Activated CD4-positive, alpha-beta T cell treated with anti-CD3 and anti-CD28 coated beads, Interleukin-2, amount 50 U/mL, for 1 hour (primary cell): ENCODE measurements at places on chromosomes 3 and 15.

DNA sequence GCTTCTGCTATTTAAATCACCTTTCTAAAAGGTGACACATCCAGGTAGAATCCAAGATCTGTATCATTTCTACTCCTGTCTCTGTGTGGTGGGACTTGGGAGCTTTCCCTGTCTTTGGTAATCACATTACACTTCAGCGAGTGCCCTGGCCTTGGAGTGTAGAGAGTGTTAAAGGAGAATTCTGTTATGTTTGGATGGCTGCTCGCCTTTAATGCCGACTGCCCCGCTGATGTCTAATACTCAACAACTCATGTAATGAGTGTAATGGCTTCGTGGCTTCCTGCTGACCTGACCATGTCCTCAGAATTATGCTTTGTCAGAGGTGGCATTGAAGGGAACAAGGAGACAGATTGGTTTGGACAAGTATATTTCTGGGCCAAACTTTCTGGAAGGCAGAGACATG lies 66.3 kb upstream of the LRTM1 start:
- no peak for DNase-seq

DNA sequence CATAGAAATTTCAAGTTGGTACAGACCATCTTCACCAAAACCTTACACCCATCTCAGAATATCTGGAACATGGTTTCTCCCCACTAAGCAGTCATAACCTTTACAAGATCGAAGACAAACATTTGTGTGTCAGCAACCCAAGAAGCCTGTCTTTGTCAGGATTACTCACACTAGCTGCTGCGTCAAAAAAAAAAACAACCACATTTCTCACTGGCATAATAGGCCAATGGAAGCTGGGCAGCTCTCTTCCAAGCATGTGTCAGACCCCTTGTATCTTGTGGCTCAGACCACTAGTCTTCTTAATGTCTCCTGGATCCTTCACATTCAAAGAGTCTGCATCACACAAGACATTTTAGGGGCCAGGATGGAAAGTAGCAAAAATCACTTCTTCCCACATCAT lies 266.9 kb upstream of the IGF1R start:
- no peak for DNase-seq

DNA sequence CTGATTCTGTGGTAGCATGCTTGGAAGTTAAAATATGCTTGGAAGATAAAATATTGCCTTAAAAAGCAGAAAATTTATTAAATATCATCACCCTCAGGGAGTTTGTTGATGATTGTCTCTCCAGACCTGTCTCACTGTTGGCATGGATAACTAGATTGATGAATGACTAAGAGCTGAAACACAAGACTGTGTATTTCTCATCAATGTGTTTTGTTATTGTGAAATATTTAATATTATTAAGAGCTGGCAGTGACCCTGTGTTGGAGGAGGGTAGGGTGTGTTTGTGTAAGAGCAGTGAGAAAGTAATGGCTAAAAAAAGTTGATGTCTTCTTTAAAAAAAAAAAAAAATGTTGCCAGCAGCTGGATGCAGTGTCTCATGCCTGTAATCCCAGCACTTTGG lies 82.2 kb downstream of the ITPR1 start:
- DNase-seq = no peak

- DNase-seq = no peak
Observed at GRCh38 chr3:129591932-129592331, 14.5 kb downstream of the PLXND1 start.

DNA sequence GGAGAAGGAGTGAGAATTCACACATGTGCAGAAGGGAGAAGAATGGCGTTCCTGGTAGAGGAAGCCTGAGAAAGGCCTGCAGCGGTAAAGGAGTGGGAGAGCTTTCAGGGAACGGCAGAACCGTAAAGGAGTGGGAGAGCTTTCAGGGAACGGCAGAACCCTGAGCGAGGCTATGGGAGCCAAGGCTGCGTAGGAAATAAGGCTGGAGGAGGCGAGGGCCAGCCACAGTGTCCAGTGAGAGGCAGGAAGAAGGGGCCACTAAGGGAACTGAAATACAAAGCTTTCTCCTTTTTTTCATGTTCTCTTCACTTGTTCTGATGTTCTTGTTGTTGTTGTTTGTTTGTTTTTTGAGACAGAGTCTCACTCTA lies 41.6 kb downstream of the GOLGA6L10 start:
- no peak for DNase-seq

DNA sequence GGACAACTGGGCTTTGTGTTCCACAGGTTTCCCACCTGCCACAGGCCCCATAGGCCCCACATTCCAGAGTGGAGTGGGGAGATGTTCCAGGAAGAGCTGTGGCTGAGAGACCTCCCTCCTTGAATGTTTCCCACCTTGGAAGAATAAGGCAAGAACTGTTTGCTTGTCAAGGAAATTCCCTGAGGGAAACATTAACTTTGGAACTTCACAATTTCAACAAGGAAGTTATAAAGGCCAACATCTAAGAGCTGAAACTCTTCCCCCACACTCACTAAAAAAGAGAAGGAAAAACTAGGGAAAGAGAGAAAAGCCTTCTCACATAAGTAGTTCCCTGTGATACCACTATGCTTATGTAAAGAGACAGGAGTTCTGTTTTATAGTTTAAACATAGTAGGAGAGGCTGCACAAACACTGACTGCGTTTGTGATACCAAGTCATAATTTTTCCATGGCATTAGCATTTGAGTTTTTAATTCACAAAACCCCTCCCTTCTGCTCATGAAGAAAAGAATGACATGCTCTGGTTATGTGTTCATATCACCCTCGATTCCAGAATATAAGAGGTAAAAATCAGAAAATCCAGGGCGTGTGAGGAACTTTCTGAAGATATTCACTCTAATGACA lies 39.8 kb upstream of the SPRED1 start:
- no peak for DNase-seq

GRCh38 chr3:136787349-136787748 lies 31.6 kb upstream of the SLC35G2 start:
- DNase-seq = peak; percentile 1

DNA sequence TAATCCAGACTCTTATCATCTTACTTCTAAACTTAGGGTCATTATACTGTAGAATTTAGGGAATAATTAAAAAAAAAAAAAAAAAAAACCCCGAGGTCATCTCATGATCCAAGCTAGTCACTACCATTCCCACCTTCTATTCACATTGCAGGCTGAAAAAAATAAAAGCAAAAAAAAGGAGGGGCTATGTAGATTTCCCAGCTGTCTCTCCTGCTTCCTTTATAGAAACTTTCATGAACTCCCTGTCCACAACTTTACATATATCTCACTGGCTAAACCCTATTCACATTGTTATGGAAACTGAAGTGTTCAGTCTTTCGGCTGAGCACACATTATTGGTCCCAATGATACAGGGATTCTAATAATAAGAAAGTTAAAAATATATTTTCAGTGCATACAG lies 156.2 kb upstream of the TP63 start:
- no peak for DNase-seq

DNA sequence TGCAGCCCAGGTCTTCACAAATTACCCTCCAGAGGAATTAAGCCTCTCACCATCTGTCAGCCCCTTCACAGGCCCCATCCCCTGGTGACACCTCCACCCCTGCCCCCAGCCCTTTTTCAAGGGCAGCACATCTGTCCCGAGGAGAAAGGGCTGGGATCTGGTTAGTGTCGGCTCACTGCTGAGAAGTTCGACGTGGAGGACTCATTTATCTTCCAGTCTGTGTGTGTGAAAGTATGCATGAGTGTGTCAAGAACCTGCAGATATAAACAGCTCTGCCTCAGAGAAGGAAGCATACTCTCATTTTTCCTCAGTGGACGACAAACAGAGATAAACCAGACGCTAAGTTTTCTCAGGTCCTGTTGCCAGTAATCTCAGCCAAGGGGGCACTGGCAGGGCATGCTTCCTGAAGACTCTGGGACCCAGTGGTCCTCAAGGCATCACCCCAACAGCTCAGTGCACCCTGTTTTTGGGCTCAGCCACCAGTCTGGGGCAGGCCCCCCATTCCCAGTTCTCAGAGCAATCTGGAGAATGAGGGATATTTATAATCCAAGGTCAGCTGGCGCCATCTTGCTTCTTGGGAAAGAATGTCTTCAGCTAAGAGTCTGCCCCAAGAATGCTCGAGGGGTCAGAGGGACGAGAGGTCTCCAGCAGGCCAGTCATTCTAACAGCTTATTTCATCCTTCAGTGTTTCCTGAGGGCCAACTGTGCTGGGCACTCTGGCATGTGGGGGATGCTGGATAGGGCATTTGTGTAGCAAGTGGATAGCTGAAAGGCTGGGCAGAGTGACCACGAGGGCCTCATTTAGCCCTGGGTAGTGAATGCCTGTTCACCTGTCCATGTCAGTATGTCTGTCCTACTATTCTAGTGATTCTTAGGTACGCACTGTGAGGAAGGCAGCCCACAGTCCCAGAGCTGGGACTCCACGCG lies 73.6 kb downstream of the ADCY5 start:
- DNase-seq = no peak

DNA sequence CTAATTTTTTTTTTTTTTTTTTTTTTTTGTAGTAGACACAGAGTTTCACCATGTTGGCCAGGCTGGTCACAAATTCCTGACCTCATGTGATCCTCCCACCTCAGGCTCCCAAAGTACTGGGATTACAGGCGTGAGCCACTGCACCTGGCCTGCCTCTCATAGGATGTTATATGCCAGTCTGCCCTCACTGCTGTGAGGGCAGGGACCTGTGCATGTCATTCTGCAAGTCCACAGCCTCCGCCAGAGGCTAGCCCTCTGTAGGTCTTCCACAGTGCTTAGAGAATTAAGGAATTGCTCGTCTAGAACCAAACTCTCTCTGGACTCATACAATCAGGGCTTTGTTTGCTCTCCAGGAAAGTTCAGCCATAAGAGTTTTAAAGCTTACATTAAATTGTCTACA lies 163.9 kb upstream of the WNT5A start:
- no peak for DNase-seq

DNA sequence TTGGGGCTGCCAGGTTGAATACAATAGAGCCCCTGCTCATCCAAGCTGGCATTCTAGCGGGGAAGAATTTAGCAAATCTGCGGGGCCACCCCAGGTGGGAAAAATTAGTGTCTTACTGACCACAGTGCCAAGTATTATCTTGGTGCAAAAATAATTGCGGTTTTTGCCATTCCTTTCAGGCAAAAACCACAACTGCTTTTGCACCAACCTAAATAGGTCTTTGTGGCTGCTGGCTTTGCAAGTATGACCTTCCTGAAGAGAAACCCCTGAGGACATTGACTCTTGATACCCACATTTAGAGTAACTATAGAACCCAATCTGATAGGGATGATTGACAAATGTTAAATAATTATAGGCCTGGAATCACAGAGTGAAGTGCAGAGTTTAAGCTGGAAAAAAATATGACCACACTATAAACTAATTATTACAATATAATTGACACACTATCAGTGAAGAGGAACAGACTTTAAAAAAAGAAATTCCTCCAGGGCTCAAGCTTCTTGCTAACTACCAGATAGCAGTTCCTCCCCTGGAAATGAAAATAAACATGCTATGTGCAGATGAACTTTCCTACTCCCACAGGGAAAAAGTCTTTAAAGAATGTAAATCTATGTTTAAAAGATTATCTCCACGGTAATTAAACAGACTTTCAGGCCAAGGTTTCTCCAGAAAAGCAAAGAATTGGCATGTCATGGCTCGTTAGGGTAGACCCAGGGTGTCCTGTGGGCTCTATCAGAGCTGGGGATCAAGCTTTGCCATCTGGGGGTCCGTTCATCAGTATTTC lies 34.4 kb downstream of the CA12 start:
- no peak for DNase-seq

- peak; percentile 78 for DNase-seq
Observed at GRCh38 chr15:41936649-41937567, 35.4 kb downstream of the EHD4 start.

- DNase-seq = no peak
Observed at GRCh38 chr3:4741404-4742307, 237.6 kb upstream of the BHLHE40 start.

- DNase-seq = no peak
Observed at GRCh38 chr3:18782191-18782590, 357.1 kb upstream of the SATB1 start.

GRCh38 chr3:126773167-126773566 lies 69.1 kb downstream of the CHCHD6 start:
- DNase-seq = no peak

- no peak for DNase-seq
Observed at GRCh38 chr15:28125673-28126651, 26.8 kb upstream of the OCA2 start.

GRCh38 chr15:60553163-60553562 lies 74.2 kb upstream of the ICE2 start:
- no peak for DNase-seq

GRCh38 chr15:95884276-95884675 lies 446.2 kb upstream of the NR2F2 start:
- no peak for DNase-seq

DNA sequence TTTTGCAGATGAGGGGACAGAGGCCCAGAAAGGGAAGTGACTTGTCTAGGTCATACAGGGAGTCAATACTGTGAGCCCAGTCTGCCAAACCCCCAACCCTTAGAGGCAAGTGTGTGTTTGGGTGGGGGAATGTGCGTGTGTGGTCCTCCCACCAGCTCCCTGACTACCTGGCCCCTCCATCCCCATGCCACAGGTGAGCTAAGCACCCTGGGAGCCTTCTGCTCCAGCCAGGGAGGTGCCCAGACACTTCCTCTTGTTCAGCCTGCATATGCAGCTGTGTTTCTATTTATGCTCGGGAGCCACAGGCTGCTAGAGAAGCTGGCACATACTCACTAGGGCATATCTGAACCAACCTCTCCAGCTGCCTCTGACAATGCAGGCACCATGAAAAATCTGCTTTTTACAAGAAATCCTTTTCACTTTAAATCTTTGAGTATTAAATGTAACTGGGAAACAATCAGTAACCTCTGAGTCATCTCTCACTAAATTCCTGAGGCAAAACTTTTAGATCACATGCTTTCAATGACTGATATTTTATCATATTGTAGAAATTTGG lies 20.7 kb downstream of the TBC1D2B start:
- DNase-seq = no peak

DNA sequence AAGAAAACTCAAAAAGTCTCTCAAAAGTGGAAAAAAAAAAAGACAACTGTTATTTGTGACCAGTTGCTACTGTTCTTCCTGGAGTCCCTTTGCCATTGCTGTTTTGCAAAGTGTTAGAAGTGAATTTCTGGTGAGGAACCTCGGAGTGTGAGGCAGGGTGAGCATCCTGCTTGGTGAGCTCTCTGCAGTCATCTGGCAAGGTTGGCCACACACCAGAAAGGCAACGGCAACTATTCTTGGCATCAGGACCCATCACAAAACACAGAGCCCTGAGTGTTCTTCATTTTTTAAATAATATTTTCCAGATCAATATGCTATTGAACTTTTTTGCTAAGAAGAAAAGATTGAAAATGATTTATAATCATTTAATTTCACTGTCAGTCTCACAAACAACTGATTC lies 60.7 kb downstream of the CGNL1 start:
- DNase-seq = no peak

DNA sequence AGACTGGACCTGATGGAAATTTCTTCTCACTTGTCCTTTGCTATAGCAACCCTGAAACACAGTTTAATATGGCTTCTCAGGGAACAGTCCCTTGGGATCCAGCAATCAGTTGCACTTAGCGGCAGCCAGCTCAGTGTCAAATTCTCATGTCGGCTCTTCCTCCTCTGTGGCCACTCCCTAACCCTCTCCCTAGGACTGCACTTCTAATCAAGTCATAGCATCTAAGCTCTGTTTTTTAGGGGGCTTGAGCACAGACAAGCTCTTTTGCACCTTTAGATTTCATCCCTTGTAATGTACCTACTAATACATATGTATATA lies 250.5 kb upstream of the TLE3 start:
- no peak for DNase-seq

GRCh38 chr3:122078235-122078935 lies 23.2 kb downstream of the CD86 start:
- DNase-seq = no peak

GRCh38 chr15:78197632-78198031 lies 36.7 kb downstream of the ACSBG1 start:
- no peak for DNase-seq
